ENCODE measurements at places on chromosomes 4 and X.
A peak's percentile ranks its signal among the peaks of the same experiment; 100 is the strongest.

DNA sequence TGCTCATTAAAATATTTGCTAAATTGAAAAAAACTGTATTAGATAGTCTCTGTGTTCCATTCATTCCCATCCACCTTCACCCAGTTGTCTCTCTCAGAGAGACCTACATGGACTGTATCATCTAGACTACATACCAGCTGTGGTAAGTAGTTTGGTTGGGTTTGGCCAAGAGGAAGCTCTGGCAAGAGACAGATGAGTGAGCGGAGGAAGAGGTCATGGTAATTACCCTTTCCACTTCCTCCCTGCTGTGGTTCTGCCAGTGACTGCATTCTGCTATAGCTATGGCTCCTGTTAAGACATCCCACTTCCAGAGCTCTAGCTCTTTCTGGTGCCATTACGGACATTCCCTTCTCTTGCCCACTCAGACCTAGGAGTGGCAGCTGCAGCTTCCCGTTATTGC, 239.0 kb upstream of the MID1 start:
- ATAC-seq, result no peak

DNA sequence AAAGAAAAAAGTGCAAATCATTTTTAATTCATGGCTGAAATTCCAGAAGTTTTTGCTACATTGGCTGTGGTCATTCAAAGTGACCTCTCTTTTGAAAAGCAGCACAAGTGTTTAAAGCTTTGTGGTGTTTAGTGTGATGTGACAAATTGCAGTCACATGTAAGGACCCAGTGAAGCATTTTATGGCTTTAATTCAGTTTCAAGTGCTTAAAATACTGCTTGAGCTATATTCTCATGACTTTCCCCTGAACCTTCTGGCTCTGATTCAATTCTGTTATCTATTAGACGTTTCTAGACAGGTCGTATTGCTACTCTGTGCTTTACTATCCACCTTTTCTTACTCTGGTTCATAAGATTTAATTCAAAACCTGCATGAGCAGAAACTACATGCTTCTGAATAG, 105.8 kb downstream of the FAT4 start:
- peak; percentile 79 for ATAC-seq

- ATAC-seq, result peak; percentile 13
Observed at GRCh38 chr4:7392438-7393421, 42.0 kb downstream of the PSAPL1 start.

GRCh38 chr4:38170338-38171169, 210.4 kb downstream of the PTTG2 start:
- ATAC-seq, result no peak

GRCh38 chr4:130214268-130214667, 1118.3 kb downstream of the C4orf33 start:
- ATAC-seq, result no peak
